ENCODE measurements at places on chromosomes 5 and 9.

GRCh38 chr5:32559921-32560320, 25.4 kb upstream of the SUB1 start:
- H3K36me3 ChIP-seq = no peaks in the 10 kb centered on the region
- H3K4me1 ChIP-seq = peaks cover 12% of the 10 kb centered on the region
- no peak overlapping the region for H3K27ac ChIP-seq
- no peaks in the 10 kb centered on the region for H3K27me3 ChIP-seq

DNA sequence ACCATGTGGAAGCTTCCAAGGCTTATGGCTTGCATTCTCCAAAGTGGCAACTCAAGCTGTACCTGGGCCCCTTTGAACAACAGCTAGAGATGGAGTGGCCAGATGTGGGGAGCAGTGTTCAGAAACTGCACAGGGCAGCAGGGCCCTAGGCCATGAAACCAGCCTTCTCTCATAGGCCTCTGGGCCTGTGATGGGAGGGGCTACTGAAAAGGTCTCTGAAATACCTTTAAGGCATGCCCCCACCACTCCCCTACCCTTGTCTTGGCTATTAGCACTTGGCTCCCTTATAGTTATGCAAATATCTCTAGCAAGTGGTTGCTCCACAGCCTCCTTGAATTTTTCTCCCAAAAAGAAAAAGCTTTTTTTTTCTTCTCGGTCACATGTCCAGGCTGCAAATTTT, 1014.6 kb downstream of the DTWD2 start:
- H3K27ac ChIP-seq = no peak overlapping the region
- H3K4me1 ChIP-seq = no peaks in the 10 kb centered on the region
- H3K27me3 ChIP-seq = no peaks in the 10 kb centered on the region
- no peaks in the 10 kb centered on the region for H3K36me3 ChIP-seq
- ATAC-seq = peak; percentile 34

DNA sequence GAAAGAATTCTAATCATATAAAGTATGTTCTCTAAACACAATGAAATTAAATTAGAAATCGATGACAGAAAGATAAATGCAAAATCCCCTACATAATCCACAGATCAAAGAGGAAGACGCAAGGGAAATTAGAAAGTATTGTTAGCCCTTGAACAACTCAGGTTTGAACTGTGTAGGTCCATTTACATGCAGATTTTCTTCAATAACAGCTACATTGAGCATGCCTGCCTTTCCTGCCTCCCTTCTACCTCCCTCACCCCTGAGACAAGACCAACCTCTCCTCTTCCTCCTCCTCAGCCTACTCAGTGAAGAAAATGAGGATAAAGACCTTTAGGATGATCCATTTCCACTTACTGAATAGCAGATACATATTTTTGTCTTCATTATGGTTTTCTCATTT, 75.2 kb downstream of the PLPP1 start:
- ATAC-seq = no peak
- no peak overlapping the region for H3K27ac ChIP-seq
- H3K4me1 ChIP-seq = peaks cover 4% of the 10 kb centered on the region
- peaks cover 23% of the 10 kb centered on the region for H3K36me3 ChIP-seq
- H3K4me3 ChIP-seq = no peak overlapping the region

- H3K36me3 ChIP-seq = no peaks in the 10 kb centered on the region
- no peaks in the 10 kb centered on the region for H3K27me3 ChIP-seq
- H3K27ac ChIP-seq = no peak overlapping the region
- ATAC-seq = no peak
- no peak overlapping the region for H3K4me3 ChIP-seq
- H3K4me1 ChIP-seq = no peaks in the 10 kb centered on the region
Measured at GRCh38 chr5:65327582-65327981, 154.1 kb downstream of the ADAMTS6 start.

DNA sequence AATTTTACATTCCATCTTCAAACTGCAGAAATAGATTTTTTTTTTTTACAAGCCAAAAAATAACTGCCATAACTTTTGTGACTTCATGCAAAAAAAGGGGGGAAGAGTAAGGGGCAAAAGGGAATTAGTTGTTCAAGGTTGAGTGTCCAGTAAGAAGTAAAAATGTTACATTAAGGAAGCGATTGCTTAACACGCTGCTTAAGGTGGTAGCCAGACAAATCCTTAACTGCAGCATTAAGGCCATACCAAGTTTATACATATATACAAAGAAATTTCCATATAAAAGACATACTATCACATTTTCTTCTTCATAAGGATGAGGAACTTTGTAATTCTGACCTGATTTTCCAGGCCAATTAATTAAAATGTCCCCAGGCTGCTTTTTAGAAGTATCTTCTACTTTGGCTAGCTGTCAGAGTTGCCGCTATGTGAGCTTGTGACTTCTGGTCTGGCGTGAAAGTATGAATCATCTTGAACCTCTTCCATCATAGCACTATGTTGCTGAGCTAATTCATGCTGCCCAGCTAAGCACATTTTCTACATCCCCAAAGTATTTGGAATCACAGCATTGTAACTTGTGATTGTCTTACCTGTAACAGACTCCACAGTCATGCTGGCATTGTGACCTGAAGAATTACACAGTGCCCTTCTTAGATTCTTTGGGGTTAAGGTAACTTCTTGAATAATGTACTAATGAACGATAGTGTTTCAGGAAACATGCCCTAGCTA, 40.0 kb downstream of the G3BP1 start:
- no peak overlapping the region for H3K4me3 ChIP-seq
- H3K27me3 ChIP-seq = no peaks in the 10 kb centered on the region
- H3K27ac ChIP-seq = no peak overlapping the region
- no peak for ATAC-seq
- H3K4me1 ChIP-seq = peaks cover 12% of the 10 kb centered on the region
- H3K36me3 ChIP-seq = peaks cover 66% of the 10 kb centered on the region

- no peak for ATAC-seq
- no peaks in the 10 kb centered on the region for H3K36me3 ChIP-seq
- H3K27me3 ChIP-seq = no peaks in the 10 kb centered on the region
- no peaks in the 10 kb centered on the region for H3K4me1 ChIP-seq
- H3K27ac ChIP-seq = no peak overlapping the region
Measured at GRCh38 chr5:149450199-149450598, 71.1 kb upstream of the IL17B start.
